ENCODE measurements at places on chromosomes 1 and 21.

DNA sequence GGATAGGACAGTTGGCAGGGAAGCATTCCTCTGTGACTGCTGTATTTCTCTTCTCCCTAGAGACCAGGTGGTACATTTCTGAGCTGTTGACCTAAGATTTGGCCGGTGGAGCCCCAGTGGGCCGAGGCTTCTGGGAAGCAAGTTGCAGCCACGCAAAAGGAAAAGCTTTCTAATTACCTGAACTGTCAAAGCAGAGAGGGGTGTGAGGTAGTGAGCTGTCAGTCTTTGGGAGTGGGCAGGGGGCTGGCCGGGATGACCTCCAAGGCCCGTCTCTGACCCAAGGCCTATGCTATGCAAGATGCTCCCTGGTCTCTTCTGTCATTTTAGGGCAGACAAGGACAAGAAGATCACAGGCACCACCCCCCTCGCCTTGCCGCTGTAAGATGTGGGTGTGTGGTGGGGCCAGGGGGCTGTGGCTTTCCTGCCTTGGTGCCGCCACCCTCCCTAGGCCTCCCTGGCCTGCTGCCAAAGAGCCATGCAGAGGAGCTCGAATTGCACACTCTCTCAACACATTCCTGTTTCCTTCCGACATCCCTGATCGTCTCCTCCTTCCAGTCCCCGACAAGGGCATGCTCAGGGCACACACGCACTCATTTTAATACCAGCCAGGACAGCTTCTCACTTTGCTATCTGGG lies 7.7 kb downstream of the PADI1 start:
- peak; percentile 79 for DNase-seq

DNA sequence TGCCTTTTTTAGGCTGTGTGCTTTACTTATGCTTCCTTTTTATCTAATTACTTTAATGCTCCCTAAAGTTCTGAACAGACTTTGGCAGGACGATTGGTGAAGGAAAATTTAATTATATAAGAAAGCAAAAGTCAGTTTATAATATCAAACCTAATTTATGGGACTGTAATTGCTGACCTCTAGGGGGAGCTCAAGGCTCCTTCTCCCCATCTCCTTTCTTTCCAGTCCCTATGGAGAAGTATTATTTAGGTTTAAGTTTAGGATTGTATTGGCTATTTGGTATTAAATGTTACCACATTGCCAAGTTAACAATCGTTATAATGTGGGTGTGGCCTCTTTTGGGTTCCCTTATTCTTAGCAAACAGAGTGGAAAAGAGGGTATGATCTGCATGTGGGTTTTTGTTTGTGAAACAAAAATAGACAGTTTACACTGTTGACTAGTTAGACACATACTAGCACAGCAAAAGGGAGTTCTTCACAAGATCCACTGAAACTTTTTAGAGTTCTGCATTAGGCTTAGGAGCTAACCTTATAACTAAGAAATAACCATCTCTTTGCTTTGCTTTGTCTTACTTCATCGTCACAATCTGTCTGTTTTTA lies 48.2 kb upstream of the TNFSF4 start:
- DNase-seq: no peak

DNA sequence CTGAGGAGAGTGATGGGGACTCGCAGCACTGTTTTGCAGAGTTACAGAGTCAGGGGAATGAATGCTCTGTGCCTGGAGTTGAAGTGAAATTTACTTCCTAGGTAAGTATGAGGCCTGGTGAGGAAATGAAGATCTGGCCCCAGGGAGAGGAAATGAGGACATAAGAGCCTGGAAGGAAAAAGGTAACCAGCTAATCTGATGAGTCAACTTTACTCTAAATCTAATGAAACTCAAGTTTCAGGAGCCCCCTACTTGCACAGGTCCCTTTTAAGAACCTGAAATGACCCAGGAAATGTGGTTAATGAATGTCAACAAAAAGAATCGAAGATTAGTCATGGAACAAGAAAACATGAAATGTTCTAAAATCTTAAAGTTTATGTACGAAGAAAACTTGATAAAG lies 599.0 kb downstream of the AGBL4 start:
- no peak for DNase-seq

DNA sequence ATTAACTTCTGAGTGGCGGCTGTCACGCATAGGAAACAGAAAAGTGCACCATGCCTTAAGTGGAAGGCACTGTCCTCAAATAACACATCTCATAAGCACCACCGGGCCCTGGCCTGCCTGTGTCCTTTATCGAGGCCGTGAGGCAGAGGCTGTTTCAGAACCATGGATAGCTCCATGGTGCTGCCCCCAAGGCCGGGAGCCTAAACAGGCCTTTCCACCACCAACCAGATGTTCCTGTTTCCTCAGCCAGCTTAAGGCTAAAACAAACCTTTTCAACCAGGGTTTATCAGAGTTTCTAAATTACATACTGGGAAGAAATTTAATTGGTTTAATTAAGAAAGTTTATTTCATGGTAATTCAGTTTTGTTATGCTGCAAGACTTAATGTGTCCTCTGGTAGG lies 114.4 kb downstream of the DMRTA2 start:
- no peak for DNase-seq

GRCh38 chr1:165910764-165911421 lies 83.5 kb downstream of the UCK2 start:
- DNase-seq: no peak

DNA sequence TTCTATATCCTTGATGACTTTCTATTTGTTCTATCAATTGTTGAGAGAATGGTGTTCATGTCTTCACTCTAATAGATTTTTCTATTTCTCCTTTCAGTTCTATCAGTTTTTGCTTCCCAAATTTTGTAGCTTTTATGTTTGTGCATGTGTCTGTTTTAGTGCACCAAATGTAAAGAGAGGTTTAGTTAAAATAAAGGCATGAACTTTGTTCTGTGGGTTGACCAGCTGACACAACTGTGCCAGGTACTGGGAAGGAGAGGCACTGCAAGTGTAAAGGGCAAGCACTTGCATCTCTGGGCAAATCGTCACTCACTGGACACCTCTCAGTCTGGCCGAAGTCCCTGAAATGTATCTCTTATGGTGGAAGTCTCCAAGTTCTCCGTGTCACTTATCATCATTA lies 38.6 kb upstream of the ABCD3 start:
- DNase-seq: no peak

DNA sequence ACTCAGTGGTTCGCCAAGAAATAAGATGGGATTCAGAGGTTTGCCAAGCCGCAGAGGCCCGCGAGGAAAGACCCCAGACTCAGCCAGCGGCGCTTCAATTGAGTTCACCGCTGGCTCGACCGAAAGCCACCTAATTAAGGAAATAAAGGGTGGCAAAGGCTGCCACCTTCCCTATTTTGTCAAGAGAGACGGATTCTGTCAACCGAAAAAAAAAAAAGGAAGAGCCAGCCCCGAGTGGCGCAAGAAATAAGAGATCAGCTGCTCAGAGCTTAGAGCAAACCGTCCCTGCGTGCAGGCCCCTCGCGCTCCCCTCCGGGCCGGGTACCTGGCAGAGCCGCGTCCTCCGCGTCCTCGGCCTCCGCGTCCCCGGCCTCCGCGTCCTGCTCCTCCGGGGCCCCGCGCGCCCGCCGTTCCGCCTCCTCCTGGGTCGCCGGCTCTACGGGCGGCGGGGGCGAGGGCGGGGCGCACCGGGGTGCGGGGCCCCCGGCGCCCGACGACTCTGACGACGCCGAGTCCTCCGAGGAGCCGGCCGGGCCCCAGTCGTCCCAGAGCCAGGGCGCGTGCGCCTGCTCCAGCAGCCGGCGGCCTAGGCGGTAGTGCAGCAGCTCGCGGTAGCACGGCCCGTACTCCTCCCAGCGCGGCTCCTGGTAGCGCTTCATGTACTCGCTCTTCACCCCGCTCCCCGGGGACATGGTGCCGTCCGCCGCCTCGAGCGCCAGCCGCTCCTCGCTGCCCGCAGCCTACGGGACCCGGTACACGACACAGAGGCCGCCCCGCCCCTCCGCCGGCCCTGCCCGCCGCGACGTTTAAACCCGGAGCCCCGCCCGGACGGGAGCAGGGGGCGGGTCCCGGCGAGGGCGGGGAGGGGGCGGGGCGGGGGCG lies 832 bp downstream of the CCSAP start:
- DNase-seq: peak; percentile 94

- no peak for DNase-seq
Measured at GRCh38 chr1:44962729-44963128, 23.7 kb downstream of the EIF2B3 start.

GRCh38 chr21:45817345-45817744 lies 164.2 kb upstream of the COL6A1 start:
- peak; percentile 38 for DNase-seq
